Activated naive CD4-positive, alpha-beta T cell treated with anti-CD3 and anti-CD28 coated beads, Interleukin-2, amount 10 ng/mL, durations not matched to agents 7 days and 5 days (primary cell): ENCODE measurements at places on chromosomes 7 and 10.

DNA sequence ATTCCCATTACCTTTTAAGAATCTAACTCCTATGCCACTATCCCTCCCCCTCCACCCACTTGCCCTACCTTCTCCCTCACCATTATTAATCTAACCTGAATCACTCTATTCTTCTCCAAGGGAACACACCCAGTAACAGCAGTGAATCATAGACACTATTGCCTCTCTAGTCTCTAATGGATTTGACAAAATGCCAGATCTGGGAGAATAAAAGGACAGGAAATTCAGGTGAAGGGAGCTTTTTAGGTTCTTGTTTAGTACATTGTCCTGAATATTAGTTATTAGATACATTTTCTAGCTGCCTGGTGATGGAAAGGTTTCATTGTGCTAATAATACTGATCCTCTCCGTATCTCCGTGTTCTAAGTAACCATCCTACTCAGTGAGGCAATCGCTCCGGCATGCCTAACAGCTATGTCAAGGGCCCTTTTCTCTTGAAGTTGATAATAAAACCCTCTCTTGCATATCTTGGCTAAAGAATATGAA, 4.1 kb upstream of the SFR1 start:
- no peak for DNase-seq

GRCh38 chr7:107232568-107233090, 63.8 kb downstream of the HBP1 start:
- DNase-seq = no peak

DNA sequence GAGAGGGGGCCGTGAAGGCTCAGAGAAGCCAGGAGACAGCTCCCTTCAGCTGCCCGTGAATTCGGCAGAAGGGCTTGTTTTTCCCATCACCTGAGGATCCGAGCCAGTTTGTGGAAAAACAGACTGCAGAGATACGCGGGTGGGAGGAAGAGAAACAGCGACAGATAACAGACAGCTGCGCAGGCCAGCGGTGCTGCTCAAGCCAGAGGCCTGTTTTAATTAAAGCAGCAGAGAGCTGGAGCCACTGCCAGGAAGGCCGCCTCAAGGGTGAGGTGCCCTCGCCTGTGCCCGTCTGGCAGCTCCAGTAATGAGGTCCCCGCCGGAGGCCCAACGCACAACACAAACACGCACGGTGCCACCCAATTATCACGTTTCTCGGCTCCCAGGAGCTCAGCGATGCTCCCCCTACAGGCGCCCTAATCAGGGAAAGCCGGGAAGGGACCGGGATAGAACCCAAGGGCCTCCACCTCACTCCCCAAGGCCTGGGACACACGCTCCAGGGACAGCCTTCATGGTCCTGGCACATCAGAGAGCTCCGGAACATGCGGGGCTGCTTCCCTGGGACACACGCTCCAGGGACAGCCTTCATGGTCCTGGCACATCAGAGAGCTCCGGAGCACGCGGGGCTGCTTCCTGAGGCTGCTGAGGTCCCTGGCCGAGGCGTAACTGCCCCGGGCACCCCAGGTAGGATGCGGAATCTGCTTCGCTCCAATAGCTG, 60.6 kb upstream of the DNAAF5 start:
- no peak for DNase-seq

DNA sequence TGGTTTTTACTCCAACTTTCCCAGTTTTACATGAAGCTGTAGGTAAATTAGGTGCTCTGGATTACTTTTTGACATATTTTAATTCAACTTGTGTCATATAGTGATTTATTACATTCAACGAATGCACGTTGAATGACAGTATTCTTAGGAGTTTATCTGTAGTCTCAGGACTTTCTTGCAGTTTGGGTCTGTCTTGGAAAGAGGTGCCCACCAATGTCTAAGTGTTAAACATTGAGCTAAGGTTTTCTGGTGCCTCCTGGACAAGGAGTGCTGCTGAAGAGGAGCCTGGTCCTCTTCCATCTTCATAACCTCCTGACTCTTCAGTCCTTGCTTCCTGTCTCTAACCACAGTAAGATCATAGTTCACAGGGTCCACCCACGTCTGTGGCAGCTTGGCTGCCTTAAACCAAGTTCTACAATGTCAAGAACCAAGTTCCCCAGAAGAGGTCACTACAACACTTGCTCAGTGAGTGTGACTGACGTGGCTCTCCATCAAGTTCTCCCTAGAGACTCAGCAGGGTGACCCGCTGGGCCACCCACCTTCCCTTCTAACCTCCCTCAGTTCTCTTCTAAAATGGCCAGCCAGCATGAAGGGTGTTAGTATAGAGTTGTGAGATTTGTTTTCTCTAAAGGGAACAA, 6.1 kb downstream of the NPY start:
- peak; percentile 45 for DNase-seq

GRCh38 chr7:117769085-117769484, 104.2 kb downstream of the CTTNBP2 start:
- DNase-seq = no peak

DNA sequence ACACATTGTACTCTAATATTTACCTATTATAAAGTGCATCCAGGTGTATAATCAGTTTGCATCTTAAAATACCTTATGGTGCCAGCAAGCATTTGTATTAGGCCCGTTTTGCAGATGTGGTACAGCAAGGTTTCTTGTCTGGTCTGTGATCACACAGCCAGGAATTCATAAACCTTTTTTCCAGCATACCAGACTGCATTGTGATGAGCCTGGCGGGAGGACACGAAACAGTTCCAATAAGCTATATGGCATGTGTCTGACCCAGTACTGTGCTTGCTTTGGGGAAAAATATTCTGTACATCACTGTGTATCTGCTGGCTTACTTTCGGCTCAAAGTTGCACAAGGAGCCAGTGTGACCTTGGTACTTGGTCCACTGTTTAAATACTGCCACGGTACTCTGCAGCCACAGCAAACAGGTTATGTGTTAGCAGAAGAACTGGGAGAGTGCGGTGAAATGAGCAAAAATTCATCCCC, 36.3 kb downstream of the CHN2 start:
- DNase-seq = no peak

DNA sequence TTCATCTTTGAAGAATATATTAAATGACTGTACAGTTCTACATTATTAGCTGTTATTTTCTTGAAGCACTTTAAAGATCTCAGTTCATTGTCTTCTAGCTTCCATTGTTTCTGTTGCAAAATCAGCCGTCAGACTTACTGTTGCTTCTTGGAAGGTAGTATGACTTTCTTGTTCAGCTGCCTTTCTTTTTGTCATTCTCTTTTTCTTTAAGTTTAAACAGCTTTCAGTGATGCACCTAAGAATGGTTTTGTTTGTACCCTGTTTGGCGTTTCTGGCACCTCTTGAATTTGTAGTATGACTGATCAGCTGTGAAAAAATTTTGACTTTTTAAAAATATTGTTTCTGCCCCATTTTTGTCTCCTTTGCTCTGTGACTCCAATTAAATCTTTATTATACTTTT, 9.3 kb downstream of the MKLN1 start:
- DNase-seq = no peak

GRCh38 chr7:151899513-151900360, 22.8 kb upstream of the PRKAG2 start:
- DNase-seq = no peak

DNA sequence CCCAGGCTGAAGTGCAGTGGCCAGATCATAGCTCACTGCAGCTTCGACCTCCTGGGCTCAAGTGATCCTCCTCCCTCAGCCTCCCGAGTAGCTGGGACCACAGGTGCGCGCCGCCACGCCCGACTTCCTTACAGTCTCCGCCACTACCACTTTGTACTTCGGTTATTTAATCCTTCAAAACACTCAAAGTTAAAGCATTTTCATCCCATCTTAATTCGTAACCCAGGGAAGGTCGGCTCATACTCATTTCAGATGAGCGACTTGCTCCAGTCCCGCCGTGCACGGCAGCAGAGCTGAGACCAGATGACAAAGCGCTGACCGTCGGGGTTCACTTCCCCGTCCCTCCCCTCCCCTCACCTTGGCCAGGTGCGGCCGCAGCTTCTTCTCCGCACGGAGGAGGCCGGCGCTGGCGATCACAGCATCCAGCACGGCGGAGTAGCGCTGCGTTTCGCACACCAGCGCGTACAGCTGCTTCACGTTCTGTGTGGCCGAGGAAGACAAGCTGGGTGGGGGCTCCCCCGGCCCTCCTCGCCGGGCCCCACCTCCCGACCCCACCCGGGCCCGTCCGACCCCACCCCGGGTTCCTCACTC, 457 bp downstream of the NSUN5 start:
- DNase-seq = no peak

GRCh38 chr10:17219024-17219423, 9.0 kb upstream of the VIM start:
- DNase-seq = no peak

GRCh38 chr7:146494952-146495596, 378.5 kb downstream of the CNTNAP2 start:
- no peak for DNase-seq

- no peak for DNase-seq
Observed at GRCh38 chr7:2440608-2441245, 35.5 kb downstream of the GRIFIN start.

DNA sequence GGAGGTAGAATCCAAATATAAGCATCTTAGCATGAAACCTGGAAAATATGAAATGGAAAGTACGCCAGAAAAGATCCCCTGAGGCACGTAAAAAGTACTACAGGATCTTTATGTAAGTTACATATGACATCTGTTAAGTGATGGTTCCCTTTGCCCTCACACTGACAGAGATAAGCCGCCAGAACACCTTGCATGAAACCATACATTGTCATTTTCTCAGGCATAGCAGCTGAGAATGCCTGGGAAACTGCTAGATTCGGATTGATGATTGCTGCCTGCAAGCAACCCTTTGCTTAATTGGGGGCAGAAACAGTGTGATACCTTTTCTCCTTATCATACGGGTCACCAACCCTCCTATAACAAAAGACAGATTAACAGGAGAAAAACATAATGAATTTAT, 826.6 kb upstream of the LRRN3 start:
- DNase-seq = no peak

DNA sequence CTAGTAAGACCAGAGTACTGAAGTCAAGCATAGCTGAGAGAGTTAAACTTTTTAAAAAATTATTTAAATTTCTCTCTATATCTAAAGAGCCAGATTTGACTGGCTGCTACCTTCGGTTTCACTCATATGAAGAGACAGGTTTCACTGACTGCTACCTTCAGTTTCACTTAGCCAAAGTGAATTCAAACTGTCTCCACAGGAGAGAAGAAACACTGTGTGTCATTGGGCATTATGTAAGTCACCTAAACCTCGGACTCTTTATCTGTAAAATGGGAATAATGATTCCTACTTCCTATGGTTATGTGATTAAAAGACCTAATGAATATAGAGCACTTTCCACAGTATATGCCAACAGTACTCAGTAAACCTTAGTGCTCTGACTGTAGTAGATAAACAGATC, 41.6 kb upstream of the MET start:
- no peak for DNase-seq

GRCh38 chr7:19648791-19649190, 60.0 kb downstream of the POLR1F start:
- no peak for DNase-seq

- DNase-seq = no peak
Observed at GRCh38 chr7:102119213-102119651, 167.4 kb upstream of the SH2B2 start.

DNA sequence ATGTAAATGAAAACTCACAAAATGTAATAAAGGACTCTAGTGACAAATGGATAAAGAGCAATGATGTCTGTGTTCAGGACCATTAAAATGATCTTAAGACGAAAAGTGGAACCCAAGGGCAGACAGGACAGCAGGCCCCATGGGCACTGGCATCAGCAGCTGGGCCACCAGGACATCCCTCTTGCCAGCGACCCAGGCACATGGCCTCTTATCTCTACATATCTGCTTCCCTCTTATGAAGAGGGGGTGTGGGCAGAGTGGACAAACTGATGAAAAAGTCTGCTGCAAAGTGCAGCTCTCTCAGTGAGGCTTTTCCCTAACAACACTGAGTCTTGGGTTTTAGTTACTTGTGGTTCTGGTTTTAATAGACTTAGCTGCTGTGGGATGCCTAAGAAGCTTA, 44.8 kb upstream of the ANKRD1 start:
- no peak for DNase-seq

DNA sequence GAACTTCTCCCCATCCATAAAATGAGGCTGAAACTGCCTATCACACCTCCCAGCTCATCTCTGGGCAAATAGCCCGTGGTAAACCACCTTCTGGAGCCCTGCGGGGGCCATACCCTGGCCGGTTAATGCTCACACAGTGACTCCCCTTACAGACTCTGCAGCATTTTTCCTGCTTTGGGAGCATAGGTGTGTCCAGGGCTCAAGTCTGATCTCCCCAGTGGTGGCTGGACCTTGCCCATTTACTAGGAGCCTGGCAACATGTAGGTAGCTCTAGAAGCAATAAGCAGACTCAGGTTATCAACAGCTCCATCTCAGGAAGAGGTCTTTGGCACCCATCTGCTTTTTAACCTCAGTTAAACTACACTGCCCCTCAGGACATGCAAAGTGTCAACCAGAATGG, 5.5 kb upstream of the CDHR1 start:
- peak; percentile 2 for DNase-seq

- DNase-seq = peak; percentile 70
Observed at GRCh38 chr10:44310762-44311562, 73.9 kb downstream of the CXCL12 start.

GRCh38 chr10:10870523-10871241, 147.0 kb upstream of the CELF2 start:
- DNase-seq = no peak

DNA sequence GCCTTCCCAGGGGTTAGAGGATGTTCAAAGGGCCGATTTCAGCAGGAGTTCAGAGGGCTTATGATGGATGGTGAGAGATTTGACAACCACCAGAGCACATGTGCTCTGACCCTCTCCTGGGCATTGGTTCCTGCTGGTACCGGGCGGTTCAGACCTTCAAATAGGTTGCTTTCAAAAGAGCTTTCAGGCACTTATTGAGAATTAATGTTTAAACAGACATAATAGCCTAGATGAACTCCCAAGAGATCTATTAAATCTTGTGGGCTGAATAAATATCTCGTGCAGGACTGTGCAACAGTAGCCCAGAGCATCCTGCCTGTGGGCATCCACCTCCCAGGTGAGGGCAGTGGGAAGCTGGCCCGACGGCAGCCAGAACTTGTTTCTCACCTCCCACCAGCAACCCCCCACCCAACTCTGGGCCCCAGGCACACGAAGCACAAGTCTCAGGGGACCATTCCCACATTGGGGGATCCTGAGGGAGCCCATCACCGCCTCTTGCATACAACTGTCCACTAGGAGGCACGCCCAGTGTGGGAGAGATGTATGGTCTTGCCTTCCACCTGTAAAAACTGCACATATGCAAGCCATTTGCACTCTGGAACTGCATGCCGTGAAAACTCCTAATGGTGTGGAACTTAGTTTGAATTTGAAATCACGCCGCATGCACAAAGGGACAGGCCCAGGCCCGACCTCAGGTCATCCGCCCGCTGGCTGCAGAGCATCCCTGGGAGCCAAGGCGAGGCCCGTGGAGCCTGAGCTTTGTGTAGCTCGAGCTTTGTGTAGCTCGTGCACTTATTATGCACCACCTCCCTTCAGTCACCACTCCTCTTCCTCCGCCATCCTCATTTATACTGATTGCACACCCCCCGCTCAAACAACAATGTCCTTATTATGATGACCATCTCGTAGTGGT, 147.8 kb downstream of the ADCY1 start:
- no peak for DNase-seq

- no peak for DNase-seq
Observed at GRCh38 chr7:27822245-27822644, 82.3 kb downstream of the TAX1BP1 start.

GRCh38 chr7:71384094-71384493, 252.2 kb downstream of the GALNT17 start:
- DNase-seq = no peak

GRCh38 chr7:99325592-99326407, at the start of gene ARPC1A:
Gene ARPC1A (plus strand): TSS chr7:99325898. CDS start chr7:99333354, 7,456 bp downstream.
- peak; percentile 91 for DNase-seq
